ENCODE measurements at places on chromosomes 7 and 10.

DNA sequence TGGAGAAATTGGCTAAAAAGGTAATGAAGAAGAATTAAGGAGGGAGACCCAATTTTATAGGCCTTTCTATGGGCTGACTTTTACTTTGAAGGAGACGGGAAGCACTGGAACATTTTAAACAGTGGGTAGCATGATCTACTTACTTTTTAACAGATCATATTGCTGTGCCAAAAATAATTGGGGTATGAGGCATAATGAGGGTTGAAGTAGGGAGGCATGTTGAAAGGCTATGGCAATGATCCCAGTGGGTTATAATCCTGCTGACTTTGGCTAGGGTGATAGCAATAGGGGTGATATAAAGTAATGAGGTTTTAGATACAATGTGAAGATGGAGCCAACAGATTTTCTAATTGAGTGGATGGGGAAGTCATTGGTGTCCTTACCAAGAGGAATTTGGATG lies 73.2 kb downstream of the GPR37 start:
- DNase-seq, result no peak

- DNase-seq, result no peak
These were observed 41.9 kb downstream of the NPVF start for GRCh38 chr7:25186436-25186835.

DNA sequence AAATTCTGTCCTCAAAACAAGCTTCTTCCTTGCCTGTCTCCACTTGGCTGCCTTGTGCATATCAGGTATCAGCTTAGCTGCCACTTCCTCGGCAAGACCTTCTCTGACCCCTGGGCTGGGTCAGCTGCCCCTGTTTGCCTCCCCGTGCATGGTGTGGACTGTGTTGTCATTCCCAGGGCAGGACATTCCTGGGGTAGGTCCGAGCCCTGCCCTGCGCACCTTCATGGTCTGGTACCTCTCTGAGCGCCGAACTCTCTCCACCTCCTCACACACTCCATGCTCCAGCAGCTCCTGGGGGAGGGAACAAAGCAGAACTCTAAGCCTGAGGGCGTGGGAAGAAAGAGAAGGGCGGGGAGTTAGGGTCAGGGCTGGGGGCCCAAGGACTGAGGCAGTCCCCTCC lies 3.8 kb downstream of the POLM start:
- no peak for DNase-seq

DNA sequence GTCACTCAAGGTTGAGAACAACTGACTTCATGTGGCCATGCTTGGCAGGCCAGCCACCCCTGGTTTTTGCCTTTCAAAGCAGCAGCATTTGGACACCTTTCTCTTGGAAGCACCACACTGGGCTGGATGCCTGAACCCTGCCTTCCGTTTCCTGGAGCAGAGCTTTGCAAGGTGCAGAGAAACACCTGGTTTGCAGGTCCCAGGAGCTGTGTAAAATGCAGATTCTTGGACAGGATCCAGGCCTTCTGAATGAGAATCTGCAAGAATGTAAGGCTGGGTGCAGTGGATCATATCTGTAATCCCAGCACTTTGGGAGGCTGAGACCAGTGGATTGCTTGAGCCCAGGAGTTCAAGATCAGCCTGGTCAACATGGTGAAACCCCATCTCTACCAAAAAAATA lies 18.0 kb upstream of the DUSP5 start:
- DNase-seq, result no peak

DNA sequence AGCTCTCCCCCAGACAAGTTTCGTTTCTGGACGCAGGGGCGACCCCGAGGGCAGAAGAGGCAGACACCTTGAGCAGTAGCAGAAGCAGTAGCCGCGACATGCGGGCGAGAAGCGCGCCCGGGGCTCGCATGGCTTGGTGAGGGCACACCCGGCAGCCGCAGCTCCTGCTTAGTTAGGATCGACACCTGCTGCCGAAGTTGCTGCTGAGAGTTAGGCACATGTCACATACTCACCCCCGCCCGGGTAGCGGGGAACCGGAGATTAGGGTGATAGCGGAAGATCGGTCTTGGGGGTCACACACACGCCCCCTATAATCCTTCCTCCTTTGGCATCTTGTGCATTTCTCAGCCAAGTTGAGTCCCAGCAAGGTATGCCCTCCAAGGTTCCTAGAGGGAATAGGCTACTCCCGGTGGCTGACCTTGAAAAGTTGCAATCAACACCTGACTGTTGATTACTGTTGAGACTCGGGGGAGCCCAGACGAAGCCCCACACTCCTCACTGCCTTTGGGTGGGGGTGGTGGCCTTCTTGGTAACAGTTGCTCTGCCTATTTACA lies 668 bp downstream of the GPR37 start:
- no peak for DNase-seq

GRCh38 chr10:101888251-101888949 lies 44.8 kb upstream of the KCNIP2 start:
- DNase-seq, result no peak

- no peak for DNase-seq
These were observed 415.1 kb downstream of the INHBA start for GRCh38 chr7:41287559-41288335.

- no peak for DNase-seq
These were observed 13.5 kb downstream of the TBXAS1 start for GRCh38 chr7:139842401-139843210.

- DNase-seq, result no peak
These were observed 109.3 kb downstream of the TNS3 start for GRCh38 chr7:47472444-47473157.

DNA sequence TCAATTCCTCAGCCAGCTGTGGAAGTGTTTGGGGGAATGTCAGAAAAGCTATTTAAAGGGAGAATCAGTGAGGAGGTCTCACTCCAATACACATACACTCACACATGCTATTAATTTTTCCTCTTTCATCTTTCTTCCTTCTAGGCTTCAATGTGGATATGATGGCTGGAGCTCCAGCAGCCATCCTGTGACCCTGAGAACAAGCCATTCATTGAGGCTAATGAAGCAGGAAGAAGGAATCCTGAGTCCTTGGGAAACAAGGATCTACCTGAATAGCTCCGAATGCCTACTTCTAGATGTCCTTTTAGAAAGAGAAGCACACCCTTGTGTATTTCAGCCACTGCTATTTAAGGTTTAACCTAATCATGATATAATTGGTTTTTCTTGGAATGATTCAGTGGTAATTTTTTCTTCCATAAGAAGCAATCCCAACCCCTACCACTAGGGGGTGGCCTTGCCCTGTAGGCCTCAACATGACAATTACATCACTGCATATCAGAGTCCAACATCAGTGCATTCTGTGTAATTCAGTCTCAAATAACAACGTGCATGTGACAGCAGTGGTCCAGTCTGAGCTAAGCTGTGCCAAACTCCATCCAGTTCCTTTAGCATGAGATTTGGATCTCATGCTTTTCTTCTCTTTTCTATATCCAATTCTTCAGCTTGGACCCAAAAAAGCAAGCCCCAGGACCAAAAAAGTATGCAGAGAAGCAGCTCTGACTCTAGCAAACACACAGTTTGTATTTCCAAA lies 85.3 kb upstream of the ANKRD1 start:
- peak; percentile 23 for DNase-seq

GRCh38 chr7:82036146-82036886 lies 266.5 kb upstream of the HGF start:
- DNase-seq, result no peak

DNA sequence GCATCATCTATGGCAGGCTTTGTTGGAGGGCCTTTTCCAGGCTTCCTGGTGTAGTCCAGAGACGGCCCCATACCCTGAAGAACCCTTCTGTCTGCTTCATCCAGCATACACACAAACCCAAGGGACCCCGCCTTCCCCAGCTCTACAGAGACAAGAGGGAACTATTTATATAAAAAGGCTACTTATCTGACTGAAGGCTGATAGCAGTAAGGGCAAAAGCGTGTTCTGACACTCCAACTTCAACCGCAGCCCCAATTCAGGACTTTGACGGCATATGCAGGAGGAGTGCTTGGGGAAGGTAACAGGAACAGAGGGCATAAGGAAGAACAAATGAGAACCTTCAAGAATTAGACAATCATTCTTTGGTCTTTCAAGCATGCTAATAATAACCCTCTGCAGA lies 21.0 kb downstream of the GNA12 start:
- DNase-seq, result no peak

DNA sequence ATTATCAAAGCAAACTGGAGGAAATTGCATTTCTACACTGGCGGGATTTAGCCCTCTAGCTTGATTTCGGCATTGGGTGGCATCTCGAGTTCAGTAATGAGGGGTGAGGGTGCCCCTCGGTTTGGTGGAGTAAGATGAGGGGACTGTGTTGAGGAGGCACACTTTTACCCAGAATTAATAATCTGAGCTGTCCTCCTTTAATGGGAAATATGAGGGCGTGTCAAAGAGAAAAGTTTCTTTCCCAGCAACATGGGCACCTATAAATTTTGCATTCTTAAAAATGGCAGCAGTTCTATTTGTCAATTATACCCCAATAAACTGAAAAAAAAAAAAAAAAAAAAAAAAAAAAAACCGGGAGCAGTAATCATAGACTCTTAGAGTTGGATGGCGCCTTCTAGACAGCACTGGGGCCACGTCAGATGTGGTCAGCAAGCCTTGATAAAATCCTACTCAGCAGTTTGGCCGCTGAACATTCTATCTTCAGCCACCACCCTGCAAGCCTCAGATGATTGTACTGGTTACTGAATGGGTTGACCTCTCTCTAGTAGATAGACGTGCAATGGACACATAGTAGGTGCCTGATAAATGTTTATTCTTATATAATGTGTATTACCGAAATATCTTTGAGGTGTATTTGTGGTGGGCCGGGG lies 931 bp downstream of the PAPSS2 start:
- no peak for DNase-seq

- DNase-seq, result no peak
These were observed 24.7 kb downstream of the ANTXRL start for GRCh38 chr10:46311501-46311951.

DNA sequence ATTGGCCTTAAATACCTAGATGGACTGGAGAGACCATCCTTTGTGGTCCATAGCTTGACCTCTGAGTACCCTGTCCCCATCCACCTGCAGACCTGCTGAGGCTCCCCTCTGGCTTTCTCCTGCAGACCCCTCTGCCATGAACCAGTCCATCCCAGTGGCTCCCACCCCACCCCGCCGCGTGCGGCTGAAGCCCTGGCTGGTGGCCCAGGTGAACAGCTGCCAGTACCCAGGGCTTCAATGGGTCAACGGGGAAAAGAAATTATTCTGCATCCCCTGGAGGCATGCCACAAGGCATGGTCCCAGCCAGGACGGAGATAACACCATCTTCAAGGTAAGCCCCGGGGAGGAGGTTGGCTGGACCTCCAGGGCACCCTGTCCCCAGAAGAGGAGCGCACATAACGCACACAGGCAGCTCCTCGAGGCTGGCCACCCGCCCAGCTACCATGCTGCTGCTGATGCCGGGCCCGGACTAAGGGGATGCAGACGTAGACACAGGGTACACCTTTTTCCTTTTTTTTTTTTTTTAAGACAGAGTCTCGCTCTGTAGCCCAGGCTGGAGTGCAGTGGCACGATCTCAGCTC lies 4.3 kb downstream of the IRF5 start:
- DNase-seq, result no peak

GRCh38 chr10:34647160-34647559 lies 167.9 kb downstream of the PARD3 start:
- DNase-seq, result no peak

DNA sequence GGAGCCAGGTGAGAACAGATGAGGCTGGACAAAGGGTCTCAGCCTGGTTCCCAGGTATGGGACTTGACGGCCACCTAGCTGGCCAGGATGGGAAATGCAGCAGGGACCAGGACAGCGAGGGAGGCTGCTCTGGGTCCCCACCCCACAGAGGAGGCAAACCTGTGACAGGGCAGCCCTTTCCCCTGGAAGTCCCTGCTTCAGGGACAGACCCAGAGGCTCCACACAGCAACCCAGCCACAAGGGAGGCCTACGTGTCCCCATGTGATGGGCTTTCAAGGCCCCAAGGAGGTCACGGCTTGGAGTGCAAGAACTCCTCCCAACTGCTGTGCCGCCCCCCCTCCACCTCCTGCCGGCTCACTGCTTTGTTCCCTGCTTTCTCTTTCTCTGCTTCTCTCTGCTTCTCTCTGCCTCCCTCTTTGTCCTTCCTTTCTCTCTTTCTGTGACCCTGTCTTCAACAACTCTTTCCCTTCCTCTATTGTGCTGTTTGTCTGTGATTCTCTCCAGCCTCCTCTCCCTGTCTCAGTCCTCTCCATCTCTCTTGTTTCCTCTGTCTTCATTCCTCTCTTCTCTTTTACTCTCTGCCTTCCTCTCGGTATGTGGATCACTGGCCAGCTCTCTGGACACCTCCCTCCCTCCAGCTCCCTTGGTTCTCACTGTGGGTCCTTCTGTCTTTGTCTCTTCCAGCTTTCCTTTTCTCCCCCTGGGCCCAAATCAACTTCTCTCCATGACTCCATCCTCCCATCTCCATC lies 9.6 kb upstream of the EIF5AL1 start:
- DNase-seq, result no peak

GRCh38 chr7:130024390-130024789 lies 26.8 kb downstream of the ZC3HC1 start:
- no peak for DNase-seq

DNA sequence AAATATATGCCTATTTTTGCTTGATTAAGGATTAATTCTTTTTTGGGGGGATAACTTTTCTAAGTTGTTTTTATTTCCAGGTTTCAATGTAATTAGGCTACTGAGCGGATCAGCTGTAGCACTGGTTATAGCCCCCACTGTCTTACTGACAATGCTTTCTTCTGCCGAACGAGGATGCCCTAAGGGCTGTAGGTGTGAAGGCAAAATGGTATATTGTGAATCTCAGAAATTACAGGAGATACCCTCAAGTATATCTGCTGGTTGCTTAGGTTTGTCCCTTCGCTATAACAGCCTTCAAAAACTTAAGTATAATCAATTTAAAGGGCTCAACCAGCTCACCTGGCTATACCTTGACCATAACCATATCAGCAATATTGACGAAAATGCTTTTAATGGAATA lies 1.0 kb downstream of the LRRTM3 start:
- no peak for DNase-seq

DNA sequence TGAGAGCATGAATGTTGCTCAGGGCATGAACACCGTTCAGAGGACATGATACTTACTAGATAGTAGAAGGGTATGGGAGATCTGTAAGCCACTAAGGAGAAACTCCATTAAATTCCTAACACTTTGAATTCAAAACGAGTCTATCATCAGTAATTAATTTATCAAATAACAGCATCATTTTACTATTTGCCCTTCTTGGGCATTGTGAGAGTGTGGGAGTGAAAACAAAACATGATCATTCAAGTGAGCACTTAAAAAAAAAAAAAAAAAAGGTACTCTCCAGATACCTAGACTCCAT lies 20.5 kb upstream of the ASB15 start:
- no peak for DNase-seq

GRCh38 chr10:13296476-13296875 lies 3.4 kb downstream of the PHYH start:
- DNase-seq, result no peak

DNA sequence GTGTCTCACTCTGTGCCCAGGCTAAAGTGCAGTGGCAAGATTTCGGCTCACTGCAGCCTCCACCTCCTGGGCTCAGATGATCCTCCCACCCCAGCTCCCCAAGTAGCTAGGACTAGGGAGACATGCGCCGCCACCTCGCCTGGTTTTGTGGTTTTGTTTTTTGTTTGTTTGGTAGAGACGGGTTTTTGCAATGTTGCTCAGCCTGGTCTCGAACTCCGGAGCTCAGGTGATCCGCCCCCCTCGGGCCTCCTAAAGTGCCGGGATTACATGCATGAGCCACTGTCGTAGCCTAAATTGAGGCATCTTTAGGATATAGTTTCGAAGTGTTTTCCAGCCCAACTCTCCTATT lies 781 bp downstream of the ZNF727 start:
- DNase-seq, result no peak
